ENCODE measurements at places on chromosomes 6 and 20.

DNA sequence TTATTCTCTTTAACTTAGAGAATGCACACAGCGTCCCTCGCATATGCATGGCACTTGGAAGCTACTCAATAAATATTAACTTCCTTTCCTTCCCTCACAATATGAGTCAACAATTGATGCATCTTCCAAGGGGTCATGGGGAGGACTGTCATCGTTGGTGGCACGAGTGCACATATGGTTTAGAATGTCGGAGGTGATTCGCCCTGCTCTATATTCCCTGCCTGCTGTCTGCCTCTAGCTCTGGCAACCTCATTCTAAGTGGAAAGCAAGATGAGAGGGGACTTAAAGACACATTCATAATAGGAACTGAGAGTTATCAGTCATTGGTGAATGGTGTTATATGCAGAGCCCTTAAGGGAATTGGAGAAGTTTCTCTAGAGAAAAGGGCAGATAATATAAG, 44.6 kb downstream of the MAK start:
- DNase-seq, result no peak

GRCh38 chr6:68238097-68238601, 396.9 kb upstream of the ADGRB3 start:
- DNase-seq, result peak; percentile 58

DNA sequence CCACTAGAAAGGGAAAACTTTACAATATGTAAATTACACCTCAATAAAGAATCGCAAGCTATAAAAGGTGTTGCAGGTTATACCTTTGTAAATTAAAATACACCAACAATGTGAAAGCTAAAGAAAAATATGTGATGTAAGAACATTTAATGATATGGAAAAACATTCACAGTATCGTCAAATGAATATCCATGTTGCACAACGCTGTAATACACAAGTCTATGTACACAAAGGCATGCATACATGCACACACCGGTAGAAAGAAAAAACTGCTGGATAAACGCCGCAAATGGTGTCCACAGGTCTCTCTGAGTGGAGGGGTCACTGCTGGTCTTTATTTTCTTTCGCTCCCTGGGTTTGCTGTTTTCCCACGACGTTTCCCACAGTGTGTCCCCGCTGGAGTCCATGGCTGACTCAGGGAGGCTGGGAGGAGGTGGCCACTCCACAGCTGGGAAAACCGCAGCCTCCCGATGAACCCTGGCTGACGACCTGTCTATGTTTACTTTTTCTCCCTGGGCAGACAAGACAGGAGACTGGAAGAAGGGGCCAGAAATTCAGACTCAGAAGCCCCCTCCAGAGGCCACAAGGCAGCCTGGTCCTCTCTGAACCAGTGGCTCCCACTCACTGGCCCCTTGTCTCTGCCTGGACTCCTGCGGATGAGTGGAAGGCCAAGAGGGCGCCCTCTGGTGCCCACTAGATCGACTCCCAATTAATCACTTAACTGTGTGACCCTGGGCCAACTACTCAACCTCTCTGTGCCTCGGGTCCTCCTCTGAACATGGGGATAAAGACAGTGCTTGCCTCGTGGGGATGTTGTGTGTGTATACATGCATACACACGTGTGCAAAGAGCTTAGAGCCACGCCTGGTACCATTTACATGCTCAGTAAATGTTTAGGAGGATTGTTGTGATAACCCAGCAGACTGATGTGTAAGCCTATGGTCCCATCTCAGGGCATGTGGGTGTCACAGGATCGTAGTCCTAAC, 12.8 kb upstream of the BPI start:
- DNase-seq, result peak; percentile 78

GRCh38 chr6:108492131-108492766, 68.5 kb upstream of the FOXO3 start:
- DNase-seq, result peak; percentile 44

- DNase-seq, result no peak
Measured at GRCh38 chr6:75926293-75927168, 145.9 kb downstream of the IMPG1 start.

- DNase-seq, result peak; percentile 82
Measured at GRCh38 chr6:78867370-78868040, at the start of gene IRAK1BP1. Gene IRAK1BP1, plus strand, starts transcription at chr6:78867551. Its CDS starts 26 bp downstream, at chr6:78867577.

DNA sequence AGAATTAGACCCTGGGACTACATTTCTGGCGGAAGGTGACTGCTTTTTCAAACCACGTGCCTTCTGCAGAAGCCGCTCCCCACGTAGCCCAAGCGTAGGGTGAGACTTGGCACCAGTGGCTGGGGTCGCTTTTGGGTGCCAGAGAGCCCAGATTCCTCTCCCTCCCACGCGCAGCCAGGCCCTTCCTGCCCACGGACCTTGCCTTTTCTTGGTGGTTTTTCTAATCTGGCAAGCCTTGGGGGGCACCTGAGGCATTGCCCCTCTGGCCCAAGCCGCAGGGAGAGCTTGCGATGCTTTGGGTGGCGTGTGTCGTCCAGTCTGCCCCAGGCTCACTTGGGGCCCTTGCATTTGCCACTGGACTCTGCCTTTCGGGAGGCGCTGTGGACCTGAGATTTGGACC, 3.3 kb downstream of the SLCO4A1 start:
- DNase-seq, result no peak

GRCh38 chr6:131694832-131695426, 6.3 kb downstream of the OR2A4 start:
- peak; percentile 68 for DNase-seq

GRCh38 chr6:121856296-121856695, 420.9 kb downstream of the GJA1 start:
- DNase-seq, result peak; percentile 74

- DNase-seq, result no peak
Measured at GRCh38 chr20:19677336-19677735, 80.7 kb upstream of the RIN2 start.

DNA sequence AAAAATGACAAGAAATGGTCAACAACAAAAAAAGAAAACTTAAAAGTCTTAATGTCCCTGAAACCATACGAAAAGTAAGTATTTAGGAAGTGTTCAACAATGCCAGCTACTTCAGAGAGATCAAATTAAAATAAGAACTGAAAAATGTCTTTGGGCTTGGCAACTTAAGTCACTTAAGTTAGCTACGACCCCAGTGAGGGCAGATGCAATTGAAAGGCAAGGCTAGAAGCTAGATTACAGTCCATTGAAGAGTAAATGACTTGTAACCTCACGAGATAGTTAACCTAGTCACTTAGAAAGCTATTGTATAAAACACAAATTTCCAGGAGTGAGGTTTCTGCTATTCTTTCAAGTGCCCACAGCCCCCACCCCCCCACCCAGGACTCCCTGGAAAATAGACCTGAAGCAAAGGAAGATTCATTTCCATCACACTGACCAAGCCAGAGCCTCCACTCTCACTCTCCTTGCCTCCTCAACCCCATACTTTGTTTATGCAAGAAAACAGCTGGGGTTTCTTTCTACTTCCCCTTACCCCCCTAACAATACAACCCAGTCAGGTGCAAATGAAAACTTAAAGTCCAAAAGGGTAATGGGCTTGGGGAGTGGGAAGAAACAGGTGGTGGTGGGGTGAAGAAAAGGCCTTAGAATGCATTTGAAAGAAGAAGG, 14.6 kb downstream of the RTN4IP1 start:
- DNase-seq, result no peak

DNA sequence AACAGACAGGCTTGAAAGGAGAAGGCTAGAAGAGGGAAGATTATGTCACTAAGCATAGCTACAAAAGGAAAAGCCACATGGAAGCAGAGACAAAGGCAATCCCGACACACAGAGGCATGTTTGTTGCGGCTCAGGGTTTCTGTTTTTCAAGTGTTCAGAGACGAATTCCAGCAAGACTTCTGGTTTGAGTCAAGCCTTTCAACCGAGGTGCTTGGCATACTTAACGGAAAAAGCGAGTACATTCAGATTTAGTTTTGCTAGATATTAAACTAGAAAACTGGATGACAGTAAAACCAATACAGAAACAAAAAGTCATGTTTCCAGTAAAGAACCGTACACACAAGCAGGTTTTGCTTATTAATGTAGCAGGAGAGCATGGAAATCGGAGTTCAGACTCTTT, 27.2 kb downstream of the MCUR1 start:
- DNase-seq, result peak; percentile 66

- no peak for DNase-seq
Measured at GRCh38 chr6:165913676-165914570, 250.9 kb upstream of the PDE10A start.

- DNase-seq, result no peak
Measured at GRCh38 chr20:1338096-1338495, 9.2 kb upstream of the SDCBP2 start.

Data from fibroblast of skin of right biceps (primary cell).